ENCODE measurements at places on chromosomes 3 and 15. TPM values are rescaled to one million over a fixed set of nuclear protein-coding genes. Genes with fewer than 3 reads are reported as not detected.

SLC12A1 gene
- not detected for total RNA-seq

TYRO3 gene
- 9.5 TPM for total RNA-seq

IGSF10 gene
- 0.69 TPM for total RNA-seq

ROPN1 gene
- total RNA-seq = not detected

MRPS22 gene
- 19.5 TPM for total RNA-seq

IMP3 gene
- 33.1 TPM for total RNA-seq

GRCh38 chr3:38039899-38040261, 872 bp downstream of the DLEC1 start:
- DNase-seq = no peak

DNA sequence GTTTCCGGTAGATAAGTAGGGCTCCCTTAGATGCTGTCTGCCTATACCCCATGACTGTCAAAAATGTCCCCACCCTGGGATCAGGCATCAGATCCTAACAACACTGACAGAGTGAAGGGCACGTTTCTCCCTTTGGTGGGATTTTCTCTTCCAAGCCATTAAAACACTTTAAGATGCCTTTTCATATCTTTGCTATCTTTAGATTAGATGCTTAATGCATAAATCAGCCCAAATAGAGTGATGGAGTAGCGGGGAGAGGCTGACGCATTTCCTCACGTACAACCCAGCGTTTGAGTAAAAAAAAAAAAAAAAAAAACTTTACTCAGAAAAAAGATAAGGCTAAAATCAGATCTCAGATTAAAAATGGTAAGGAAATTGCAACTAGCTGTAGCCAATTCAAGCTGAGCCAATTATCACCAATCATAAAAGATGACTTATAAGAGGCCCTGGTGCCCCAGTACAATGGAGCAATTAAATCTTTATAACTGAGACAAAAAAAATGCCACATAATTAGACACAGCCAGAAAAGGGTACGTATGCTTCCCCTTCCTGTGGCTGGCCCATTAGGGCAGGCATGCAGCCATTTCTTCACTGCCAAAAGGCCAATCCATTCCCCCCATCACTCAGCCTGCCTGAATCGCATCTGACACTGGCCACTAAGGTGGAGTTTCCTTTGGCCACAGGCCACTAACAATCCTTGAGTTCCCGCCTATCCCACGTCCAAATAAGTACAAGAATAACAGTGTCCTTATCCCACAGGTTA, 45.0 kb downstream of the RFTN1 start:
- no peak for DNase-seq

DNA sequence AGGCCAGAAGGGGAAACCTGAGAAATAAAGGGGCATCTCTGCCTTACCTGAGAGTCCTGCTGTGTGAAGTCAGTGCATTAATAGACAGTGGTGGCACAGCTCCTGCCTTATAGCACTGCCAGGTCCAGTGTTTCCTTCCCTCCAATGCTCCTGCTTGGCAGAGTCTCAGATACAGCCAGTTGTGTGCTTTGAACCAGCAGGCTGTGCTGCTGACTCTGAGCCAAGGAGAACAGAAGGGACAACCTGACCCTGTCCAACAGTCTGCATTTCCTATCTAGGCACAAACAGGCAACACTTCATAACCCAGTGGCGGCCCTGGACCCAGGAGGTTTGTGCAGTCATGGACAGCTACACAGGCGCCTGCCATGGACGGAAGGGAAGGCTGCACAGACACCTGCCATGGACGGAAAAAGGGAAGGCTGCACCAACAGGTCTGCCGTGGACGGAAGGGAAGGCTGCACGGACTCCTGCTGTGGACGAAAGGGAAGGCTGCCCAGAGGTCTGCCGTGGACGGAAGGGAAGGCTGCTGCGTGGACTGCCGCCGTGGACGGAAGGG, 33.9 kb upstream of the PLXNA1 start:
- no peak for DNase-seq

Measured in pancreas (tissue), 10 donors.